Left renal cortex interstitium (tissue), 4 donors: ENCODE measurements at places on chromosomes 11 and 22.

DNA sequence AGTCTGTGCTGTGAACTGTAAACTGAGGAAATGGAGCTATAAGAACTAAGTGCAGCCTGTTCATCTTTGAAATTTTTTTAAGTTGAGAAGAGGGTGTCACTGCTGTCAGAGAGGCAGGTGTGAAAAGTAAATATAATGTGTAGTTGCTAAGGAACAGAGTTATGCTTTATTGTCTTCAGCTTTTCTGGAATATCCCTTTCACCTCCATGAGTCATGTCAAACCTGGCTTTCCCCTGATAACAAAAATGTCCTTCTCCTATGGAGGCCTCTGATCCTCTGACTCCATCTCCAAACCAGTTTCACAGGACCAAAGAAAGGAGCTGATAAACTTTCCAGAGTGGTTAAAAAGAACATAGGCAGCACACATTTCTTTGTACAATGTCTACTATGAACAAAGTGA is 12.8 kb upstream of the MUC15 start:
- no peak for DNase-seq

DNA sequence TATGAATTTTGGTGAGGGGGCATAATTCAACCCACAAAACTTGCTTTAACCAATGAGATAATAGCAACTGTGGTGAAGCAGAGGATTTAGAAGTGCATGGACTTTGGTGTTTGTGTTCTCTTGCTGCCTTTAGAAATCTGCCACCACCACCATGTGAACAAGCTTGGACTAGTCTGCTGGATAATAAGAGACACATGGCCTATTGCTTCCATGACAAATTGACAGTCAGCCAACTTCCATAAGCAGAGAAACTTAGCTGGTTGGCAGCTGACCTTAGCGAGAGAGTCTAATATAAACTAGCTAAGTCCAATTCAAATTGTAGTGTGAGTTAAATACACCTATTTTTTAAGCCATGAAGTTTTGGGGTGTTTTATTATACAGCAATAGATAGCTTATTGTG is 482.1 kb upstream of the ANO5 start:
- DNase-seq: no peak

DNA sequence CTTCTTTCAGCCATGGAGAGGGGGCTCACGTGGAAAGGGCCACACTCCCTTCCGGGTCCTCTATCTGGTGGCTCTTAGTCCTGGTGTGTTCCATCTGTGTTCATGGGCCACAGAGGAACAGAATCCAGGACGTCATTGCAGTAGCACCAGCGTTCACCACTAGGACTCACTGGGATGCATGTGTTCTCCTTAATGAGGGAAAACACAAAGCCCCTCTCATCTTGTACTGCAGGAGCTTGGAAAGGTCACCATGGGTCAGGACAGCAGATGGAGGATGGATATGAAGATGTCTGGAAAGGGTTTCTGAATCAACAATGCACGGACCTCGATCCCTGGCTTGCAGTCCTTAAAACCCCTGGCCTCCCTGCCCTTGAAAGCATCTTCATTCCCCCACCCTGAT is 113.8 kb upstream of the THY1 start:
- DNase-seq: no peak

DNA sequence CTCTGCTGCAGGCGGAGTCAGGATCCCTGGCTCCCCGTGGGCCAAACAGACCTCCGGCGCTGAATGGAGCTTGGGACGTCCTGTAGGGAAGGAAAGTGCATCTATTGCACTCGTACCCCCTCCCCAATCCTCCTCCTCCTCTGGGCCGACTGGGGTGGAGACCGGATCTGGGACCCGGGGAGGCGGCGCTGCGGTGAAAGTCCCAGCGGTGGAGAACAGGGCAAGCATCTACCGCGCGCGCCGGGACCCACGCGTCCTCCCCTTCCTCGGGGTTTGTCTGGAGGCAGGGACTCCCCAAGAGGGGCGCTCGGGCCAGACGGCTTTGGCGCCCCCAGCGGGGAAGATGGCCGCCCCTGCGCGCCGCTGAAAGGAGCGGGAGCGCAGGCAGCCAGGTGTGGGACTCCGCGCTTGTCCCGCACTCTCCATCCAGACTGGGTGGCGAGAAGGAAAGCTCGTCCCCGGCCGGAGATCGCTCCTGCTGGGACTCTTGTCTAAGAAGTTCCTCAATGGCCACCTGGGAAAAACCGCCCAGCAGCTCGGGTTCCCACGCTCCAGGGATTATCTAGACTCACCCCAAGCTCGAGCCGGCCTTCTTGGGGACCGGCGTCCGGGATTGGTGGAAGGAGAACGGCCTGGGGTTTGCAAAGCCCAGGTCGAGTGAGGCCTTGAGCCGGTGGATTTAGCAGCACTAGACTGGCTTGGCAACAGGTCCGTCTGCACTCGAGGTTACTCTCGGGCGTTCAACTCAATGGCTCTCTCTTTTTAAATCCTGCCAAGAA is 718 bp downstream of the FADS2 start:
- peak; percentile 37 for DNase-seq

GRCh38 chr11:1449490-1450243 is 36.9 kb downstream of the MOB2 start:
- DNase-seq: no peak

- DNase-seq: no peak
Observed at GRCh38 chr11:124978316-124978715, 24.3 kb downstream of the CCDC15 start.

DNA sequence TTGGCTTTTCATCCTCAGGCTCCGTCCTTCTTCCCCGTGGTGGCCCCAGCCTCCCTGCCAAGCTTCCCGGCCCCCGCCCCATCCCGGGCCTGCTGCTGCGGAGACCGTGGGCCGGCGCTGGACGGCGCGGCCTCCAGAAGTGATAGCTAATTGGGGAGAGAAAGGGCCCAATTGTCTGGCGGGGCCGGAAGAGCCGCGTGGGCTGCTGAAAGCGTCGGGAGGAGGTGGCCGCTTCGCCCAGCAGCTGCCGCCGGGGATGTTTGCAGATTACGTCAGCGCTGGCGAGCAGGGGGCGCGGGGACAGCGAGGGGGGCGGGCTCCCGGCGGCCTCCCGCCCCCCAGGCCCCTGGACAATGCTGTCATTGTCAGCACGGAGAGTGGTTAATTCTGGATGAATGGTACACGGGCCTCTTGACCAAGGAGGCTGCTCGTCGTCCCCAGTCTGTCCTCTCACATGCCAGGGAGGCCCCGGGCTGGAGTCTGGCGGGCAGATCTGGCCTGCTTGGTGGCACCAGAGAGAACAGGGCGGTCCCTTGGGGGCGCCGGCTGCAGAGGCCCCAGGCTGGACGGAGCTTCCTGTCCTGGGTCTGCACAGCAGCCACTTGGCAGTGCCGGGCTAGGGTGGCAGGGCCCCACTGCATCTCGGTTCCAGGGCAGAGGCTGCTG is 1.6 kb downstream of the SMIM38 start:
- no peak for DNase-seq

DNA sequence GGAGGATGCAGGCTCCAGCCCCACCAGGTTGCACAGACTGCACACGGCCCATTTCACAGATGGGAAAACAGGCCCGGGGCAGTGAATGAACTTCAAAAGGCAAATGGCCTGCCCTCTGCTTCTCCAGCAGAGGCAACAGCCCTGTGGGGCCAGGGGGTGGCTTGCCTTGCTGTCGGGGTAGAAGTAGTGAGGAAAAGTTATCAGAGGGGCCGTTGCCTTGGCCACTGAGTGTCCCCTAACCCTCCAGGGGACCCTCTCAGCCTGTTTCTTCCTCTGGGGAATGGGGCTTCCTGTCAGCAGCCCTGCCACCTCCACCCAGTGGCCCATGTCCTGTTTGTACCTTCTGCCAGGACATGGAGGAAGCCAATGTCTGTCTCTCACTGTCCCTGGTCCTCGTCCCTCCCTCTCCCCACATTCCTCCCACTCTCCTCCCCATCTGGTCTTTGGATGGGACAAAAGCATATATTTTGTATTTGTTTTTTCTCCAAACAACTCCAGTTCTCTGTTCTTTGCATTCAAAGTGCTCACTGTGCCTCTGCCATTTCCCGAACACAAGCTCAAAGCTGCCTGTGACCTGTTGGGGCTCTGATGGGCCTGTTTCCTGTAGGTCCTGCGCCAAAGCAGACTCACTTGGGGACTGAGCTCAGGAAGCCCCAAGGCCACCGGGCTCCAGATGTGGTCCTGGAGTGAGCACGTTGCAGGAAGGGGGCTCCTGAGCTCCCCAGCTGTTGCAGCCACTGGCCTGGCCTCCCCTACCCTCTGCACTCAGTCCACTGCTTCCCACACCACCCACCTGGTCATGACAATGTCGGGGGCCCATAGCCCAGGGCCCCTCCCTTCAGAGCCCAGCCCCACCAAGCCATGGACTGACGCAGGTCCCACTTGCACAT is 9.5 kb downstream of the MAP4K2 start:
- DNase-seq: no peak

GRCh38 chr11:117166491-117166890 is 12.1 kb upstream of the SIDT2 start:
- no peak for DNase-seq

- DNase-seq: no peak
Observed at GRCh38 chr11:43997022-43997660, 50.6 kb upstream of the ACCSL start.

GRCh38 chr11:74169738-74170458 is 904 bp downstream of the C2CD3 start:
- DNase-seq: no peak

DNA sequence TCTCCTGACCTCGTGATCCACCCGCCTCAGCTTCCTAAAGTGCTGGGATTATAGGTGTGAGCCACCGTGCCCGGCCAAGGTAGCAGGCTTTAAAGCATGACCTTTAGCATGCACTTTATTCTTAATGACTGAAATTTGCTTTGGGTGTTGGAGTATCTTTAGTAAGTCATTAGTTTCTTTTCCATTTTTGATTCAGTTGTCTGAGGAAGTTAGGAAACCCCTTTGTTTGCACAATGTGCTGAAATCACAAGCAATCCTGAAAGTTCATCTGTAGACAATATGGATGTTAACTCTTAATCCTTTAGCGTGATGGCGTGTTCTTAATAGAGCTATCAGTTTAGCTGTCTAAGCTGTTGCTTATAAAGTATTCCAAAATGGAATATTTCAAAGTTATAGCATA is 16.8 kb downstream of the SDHD start:
- DNase-seq: no peak

DNA sequence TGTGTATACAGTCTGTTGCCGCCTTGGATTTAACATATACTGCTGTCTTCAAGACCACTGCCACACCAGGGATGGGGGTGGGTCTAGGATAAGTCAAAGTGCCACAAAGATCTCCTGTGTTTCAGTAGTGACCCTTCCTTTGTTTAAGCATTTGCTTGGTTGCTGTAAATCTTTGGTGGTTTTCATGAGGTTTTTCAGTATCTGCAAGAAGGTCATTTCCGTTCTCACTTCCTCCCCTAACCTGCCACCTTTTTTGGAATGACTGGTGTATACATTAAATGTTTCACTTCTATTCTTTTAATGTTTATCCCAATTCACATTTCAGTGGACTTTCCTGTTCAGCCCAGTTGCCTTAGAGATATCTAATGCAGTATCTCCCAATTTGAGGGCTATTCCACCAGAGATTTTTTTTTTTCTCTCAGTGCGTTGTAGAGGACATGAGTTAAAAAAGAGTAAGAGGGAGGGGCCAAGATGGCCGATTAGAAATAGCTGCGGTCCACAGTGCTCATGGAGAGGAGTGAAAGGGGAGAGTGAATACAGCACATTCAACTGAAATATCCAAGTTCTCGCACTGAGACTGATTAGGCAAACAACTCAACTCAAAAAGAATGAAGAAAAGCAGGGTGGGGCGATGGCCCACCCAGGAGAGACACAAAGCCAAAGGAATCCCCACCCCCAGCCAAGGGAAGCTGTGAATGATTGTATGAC is 43.2 kb downstream of the USP47 start:
- DNase-seq: no peak

GRCh38 chr11:70322666-70323065 is 52.2 kb downstream of the PPFIA1 start:
- DNase-seq: no peak

DNA sequence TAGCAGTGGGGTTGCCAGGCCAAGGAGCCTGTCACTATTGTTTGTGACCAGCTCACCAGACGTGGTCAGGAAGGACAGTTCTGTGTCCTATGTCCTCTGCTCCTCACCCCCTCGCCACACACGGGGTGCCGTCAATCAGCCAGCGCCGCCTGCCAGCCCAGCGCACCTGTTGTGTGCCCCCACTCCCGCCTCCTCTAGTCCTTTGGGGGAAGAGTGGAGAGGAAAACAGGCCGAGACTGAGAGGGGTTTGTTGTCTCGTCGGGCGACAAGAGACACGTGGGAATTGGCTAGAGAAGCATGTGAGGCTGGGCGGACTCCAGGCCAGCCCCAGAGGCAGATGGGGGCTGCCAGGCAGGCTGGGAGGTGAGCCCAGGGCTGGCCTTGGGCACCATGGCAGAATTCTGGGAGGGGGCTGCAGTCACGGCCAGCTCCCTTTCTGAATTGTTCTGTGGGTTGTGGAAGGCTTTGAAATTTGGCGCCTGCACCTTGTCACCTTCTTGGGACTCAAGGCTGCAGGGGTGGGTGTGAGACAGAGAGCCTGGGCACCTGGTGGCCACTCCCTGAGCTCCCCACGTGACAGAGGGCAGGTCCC is 3.1 kb upstream of the KCNQ1OT1 start:
- no peak for DNase-seq

DNA sequence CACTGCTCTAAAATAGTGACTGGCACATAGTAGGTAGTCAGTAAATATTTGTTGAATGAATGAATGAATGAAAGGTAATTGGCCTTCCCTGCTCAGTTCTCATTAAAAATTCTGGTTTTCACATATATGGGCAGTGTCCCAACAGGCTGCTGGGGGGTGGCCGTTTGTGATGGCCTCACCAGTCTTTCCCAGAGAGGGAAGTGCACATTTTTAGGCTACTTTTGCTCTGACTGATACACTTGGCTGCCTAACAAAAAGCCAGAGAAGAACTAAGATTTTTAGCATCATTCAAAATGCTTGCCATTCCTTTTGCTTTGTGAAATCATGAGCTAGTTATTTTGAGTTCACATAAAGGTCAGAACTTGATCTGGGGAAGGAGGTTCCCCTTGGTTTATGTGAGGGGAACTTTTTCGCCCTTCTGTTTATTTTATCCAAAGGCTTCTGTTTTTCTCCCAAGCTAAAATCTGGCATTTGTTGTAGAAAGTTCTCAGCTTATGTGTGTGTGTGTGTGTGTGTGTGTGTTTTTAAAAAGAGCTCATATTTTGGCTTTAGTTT is 83.1 kb downstream of the PTPRJ start:
- DNase-seq: no peak

GRCh38 chr22:35564975-35565867 is 24.6 kb downstream of the RASD2 start:
- DNase-seq: no peak

GRCh38 chr11:124892146-124892545 is 5.5 kb downstream of the ROBO4 start:
- no peak for DNase-seq

GRCh38 chr11:61694602-61694939 is 14.4 kb downstream of the DAGLA start:
- no peak for DNase-seq
